ENCODE measurements at places on chromosomes 6 and 20.

GRCh38 chr6:33996120-33996475 lies 149.8 kb downstream of the GRM4 start:
- DNase-seq: no peak

DNA sequence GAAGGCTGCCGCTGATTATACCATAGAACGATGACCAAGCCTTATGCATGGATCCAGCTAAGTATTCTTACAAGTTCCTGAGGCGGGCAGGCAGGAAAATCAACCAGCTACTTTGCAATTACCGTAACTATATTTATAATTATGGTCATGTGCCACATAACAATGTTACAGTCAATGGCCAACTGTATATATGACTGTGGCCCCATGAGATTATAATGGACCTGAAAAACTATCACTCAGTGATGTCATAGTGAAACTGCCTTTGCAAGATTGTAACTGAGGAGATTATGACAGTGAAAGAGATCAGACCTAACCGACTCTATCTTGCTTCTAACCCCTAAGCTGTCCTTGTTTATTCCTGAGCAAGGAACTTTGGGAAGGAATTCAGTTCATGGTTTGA lies 33.1 kb upstream of the FAM135A start:
- DNase-seq: no peak

DNA sequence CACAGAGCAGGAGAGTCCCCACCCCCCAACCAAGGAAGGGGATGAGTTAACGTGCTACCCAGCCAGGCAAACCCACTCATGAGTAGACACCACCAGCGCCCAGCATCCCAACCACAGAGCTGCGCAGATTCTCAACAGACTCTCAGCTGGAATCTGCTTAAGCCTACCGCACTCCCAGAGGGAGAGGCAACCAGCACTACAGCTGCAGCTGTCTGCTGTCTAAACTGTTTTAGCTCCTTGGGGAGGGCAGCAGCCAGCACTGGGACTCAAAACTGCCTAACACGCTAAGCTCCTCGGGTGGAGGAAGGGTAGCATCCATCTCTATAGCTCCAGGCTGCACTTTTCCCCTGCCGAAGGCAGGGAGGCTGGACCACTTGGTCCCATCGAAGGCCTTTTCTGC lies 539.8 kb downstream of the EPHA7 start:
- no peak for DNase-seq

DNA sequence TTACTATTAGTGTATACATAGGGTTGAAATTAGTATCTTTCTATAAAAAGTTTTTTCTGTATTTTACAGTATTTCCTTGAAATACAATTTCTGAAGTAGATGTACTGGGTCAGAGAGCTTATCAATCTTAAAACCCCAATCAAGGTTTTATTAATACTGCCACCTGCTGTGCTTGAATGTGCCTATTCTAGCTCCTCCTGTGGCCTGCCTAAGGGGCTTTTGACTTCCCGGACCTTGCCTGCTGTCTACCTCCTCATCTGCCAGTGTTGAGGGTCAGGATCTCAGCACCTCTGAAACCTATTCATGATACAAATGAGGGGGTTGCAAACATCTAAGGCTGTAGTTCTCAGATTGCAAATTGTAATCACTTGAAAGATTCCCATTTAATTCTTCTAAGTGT lies 9.2 kb downstream of the PACRG start:
- no peak for DNase-seq

DNA sequence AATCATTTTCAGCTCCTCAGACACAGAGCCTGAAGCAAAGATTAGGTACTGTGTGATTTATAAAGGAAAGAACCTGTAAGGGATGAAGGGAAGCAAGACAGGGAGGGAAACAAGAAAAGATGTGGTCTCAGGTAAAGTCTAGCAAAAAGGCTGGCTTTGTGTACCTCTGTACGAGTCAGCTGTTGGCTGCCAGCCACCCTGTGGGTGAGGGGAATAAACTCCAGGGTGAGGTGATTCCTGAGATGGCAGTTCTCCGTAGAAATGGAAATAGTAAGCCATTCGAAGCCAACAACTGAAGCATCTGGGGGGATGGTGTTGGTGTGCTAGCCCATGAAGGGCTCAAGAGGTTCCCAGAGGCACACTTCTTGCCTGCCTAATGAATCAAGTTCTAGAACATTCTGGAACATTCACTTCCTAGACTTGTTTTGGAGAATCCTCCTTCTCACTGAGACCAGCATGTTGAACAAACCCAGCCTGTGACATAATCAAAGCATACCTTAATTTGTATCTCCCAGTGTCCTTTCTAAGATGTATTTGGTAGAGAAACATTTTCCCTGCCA lies 10.6 kb upstream of the TTPAL start:
- no peak for DNase-seq

DNA sequence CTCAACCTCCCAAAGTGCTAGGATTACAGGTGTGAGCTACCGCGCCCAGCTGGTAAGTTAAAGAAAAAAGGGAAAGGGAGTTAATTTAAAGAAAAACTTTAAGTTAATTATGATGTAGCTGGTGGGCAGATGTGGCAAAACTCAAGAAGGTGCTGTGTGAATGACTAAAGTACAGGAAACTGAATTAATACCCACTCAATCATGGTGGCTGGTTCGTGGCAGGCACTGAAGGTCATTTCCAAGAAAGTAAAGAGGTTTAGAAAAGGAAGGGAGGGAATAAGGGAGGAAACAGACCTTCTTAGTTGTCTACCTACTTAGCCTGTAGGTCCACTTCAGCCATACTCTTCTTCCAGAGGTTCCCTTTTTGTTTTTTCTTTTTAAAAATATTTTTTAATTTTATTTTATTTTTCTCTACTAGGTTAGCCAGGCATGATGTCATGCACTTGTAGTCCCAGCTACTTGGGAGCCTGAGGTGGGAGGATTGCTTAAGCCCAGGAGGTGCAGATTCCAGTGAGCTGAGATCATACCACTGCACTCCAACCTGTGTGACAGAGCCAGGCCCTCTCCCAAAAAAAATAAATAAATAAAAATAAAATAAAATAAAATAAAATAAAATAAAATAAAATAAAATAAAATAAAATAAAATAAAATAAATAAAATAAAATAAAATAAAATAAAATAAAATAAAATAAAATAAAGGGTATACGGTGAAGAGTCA lies 11.9 kb upstream of the TGM3 start:
- no peak for DNase-seq

GRCh38 chr6:3506200-3506599 lies 49.4 kb upstream of the SLC22A23 start:
- no peak for DNase-seq

DNA sequence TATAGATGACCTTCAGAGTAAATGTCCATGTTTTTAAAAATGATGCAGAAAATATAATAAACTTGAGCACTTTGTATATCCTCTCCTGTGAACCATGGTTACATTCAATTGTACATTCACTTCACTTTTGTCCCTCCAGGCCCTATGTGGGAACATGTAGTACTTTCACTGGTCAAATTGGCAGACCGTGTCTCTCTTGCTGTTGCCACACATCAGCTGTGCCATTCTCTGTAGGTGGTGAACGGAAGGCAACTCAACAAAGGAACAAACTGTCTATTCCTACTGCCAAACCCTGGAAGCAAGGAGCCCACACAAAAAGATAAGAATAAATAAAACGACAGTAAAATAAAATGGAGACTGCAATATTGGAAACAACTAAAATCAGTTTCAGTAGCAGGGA lies 2.0 kb downstream of the ROS1 start:
- no peak for DNase-seq

DNA sequence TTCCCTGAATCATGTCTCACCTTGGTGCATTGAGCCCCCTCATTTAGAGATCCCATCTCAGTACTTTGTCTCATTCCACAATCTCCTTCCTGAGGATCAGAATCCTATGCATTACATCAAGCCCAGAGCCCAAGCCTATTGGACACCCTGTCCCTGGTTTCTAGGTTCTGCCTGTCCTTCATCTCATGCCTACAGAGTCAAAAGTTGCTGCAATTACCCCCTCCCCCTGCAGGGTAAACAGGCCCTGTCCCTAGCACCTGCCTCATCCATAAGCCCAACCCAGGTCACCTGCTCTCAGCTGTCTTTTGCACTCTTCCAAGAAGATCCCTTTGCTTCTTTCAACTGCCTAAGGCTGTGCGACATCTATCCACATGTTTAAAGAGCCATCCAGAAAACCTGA lies 93.9 kb downstream of the SPTLC3 start:
- no peak for DNase-seq

DNA sequence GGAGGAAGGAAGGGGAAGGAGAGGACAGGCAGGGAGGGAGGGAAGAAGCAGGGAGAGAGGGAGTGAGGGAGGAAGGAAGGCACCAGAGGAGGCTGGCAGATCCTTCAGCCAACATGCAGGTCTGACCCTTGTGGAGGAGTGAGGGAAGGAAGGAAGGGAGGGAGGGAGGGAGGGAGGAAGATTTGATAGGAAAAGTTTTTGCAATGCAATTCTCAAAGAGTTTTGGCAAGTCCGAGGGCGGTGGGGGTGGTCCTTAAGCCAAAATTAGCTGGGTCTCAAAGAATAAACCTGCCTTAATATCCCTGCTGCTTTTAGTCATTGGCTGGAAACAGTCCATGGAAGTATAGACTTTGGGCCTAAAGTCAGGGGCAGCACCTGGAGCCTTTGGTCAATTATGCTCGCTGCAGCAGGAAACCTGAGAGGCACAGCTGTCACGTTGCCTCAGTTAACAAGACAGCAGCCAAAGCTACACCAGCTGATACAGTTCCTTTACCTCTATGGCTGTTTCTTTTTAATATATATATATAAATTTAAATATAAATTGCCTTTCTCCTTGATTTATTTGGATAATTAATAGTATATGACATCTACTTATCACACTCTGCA lies 115.7 kb upstream of the RALGAPA2 start:
- DNase-seq: no peak

DNA sequence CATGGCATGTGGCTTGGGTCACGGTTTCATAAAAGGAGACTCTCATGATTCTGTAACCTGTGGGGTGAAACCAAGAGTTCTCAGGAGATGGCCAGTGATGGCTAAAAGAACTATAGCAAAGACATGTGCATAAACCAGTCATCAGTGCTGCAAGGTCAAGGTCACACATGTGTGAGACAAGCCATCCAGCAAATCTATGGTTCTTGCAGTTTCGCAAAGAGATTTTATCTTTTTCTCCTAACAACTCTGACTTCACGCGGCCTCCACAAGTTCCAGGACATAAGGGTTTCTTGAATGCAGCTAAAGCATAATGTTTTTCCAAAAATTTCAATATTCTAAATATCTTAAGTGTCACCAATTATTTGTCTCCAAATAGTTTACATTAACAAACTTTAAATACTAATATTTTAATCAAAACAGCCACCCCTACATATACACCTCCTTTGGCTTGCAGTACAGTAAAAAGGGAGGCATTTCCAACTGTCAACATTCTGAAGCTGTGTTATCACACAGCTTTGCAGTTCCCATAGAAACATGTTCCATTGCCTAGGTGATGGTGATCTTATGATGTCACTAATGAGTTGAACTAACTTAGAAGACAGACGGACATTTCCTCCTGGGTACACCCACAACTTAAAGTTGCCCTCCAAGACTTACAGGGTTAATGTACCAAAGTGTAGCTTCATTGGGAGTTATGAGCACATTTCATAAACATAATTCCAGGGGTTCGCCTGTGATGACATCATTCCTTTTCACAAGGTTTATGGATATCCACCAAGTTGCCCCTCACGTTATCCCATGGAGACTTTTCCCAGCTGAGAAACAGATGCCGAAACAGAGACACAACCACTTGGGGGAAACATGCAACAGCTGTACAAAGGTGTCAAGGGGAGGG lies 250.9 kb upstream of the PDE10A start:
- no peak for DNase-seq

DNA sequence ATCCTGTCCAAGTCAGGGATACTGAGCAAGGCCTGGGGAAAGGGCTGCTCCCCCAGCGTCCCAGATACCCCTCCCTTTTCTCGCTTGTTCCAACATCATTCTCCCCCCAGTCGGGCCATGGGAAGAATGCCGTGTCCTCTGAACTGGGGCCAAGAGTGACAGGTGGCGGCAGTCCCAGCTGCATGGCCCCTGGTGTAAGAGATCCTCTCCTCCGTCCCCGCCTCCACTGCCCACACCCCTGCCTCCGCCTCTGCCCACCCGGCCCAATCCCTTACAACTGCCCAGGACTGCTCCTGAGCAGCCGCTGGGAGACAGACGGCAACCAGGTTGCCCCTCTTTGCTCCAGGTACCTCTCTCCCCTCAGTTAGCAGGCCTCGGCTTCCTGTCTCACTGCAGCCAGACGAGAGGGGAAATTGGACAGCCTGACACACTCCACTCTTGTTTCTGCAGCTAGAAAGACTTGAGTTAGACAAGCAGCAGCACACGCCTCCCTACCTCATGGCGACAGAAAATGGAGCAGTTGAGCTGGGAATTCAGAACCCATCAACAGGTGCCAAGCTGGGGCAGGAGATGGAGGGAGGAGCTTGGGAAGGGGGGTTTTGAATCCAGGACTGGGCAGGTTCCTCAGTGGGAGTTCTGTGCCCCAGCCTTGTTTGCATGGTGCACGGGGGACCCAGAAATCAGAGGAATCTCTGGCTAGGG lies at the start of gene MYLK2:
TSS of gene MYLK2 (plus strand) at position 274 of the 702 bp plus-strand sequence. CDS start at position 499, 225 bp downstream.
- DNase-seq: no peak

DNA sequence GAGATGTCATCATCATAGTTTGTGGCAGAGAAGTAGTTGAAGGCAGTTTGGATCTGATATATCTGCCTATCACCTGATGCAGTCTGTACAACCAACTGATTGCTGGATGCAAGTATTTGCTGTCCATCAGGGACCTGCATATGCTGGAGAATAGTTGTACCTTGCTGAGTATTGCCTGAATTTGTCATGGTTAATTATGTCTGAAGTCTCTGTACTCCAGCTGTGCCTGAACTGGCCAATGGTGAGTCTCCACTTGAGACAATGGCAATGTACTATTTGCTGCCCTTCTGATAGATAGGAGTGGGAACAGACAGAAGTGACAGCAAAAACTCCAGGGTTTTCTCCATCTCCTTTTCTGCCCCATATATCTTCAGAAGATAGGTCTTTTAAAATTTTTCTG lies 531.5 kb downstream of the EPHA7 start:
- DNase-seq: no peak

DNA sequence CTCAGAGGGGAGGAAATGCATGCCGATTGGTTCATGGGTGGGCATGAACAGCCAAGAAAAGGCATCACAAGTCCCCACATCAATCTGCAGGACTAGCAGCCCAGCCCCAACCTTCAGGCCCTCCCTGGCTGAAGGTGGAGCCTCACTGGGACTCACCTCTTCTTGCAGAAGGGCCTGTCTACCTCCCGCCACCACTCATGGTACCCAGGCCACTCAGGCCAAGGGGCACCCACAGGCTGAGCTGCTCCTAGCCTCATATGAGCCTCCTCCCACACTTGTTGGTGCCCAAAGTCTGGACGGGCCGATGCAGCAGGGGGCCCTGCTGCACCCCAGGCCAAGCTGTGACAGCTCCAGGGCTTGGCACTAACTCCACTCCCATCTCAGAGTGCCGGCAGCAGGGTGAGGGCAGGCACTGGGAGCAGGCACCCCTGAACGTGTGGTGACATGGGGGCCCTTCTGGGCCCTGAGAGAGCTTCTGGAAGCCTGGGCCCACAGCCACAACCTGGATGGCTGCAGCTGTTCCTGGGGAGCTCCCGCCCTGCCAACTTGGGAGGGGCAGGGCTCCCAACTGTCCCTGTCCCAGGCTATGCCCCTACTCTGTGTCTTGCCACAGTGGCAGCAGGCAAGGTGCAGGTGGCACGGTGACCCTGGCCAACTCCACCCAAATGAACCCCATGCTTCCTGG lies 13.7 kb upstream of the FUT9 start:
- DNase-seq: no peak

- DNase-seq: no peak
Measured at GRCh38 chr6:56959094-56959493, 4.2 kb downstream of the BEND6 start.

- no peak for DNase-seq
Measured at GRCh38 chr6:57469072-57469471, 151.6 kb downstream of the PRIM2 start.

- DNase-seq: no peak
Measured at GRCh38 chr20:63323357-63323981, 30.5 kb downstream of the COL20A1 start.
